Right renal pelvis (tissue), 4 donors: ENCODE measurements at places on chromosomes 5 and 9.

- no peak for DNase-seq
These were observed 19.9 kb downstream of the NOTCH1 start for GRCh38 chr9:136525841-136526499.

DNA sequence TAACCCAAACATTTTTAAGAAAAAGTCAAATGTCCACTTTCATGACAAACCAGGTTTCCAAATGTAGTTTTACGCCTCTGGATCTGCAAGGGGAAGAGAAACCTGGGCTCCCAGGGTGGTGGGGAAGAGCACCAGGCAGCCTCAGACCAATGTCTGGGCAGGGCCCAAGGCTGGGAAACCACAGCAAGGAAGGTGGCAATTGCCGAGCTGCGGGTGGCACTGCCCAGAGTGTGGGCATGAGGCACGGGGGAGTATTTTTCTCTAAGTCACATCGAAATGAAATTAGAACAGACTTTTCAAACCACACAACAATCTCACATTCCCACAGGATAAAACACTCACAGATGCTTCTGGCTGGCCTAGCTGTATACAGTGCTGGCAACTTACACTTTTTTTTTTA is 32.6 kb upstream of the RASGEF1C start:
- DNase-seq: no peak

- no peak for DNase-seq
These were observed 2.8 kb upstream of the STOML2 start for GRCh38 chr9:35105571-35106342.

DNA sequence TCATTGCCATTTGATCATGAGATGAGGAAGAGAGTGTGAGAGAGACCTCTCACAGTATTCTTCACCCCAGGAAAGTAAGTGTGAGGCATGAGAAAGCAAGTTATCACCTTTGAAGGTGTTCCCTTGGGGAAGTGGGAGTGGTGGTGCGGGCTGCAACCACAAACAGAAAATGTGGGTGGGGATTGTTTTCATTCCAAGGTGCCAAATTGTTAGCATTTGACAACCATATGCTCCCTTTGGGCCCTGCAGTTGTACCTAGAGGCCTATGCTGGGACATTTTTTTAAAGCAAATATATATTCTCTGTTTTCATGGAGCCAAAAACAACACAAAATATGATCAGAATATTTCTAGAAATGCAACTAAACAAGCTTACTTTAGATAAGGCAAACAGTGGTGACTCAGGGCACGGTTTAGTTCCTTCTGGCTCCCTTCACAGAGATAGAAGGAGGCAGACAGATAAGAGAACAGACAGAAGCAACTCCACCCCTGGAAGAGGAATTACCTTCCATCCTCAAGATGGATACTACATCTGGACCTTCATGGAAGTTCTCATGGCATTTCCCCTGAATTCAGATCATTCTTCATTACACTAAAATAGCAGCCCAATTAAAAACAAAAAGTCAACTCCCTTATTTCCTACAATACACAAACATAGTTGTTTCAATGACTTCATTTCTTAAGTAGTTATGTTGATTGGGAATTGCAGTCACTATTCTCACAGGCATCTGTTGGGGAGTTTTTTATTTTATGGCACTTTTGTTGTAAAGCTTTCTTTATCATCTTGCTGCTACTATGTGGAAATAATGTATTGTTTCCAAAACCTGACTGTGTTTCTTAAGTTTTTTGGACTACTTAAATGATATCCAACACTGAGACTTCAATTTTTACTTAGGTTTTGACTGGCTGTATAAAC is 416.6 kb downstream of the PLK2 start:
- DNase-seq: no peak

GRCh38 chr9:98637381-98637780 is 71.4 kb downstream of the GABBR2 start:
- no peak for DNase-seq

DNA sequence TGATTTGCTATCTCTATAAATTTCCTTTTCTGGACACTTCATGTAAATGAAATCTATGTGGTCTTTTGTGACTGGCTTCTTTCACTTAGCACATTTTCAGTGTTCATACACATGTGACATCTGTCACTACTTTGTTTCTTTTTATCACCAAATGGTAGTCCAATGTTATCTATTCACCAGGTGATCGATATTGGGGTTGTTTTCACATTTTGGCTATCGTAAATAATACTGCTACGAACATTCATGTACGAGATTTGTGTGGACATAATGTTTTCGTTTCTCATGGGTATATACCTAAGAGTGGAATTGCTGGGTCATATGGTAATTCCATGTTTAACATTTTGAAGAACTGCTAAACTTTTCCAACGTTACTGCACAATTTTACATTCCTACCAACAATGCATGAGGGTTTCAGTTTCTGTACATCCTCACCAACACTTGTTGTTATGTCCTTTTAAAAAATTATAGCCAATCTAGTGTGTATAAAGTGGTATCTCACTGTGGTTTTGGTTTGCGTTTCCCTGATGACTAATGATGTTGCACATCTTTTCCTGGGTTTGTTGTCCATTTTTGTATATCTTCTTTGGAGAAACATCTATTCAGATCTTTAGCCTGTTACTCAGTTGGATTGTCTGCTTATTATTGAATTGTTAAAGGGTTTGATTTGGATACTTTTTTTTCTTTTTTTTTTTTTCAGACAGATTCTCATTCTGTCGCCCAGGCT is 263.0 kb downstream of the PDZD2 start:
- no peak for DNase-seq

- no peak for DNase-seq
These were observed 117.4 kb downstream of the NPR3 start for GRCh38 chr5:32828492-32828891.

DNA sequence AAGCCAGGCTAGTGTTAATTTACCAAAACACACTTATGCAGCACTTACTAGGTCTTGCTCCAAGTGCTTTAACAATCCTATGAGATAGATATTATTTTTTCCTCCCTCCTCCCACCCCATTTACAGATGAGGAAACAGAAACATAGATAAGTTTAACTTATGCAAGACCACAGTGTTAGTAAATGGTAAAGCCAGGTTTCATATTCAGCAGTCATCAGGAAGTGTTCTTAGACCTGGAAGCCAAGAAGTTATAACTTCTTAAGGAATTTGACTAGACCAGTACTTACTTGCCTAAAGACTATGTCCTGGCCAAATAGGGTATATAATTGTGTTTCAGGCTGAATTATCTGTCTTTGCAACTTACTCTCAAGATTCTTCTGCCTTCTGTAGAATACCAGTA is 15.9 kb downstream of the ABHD17B start:
- no peak for DNase-seq

DNA sequence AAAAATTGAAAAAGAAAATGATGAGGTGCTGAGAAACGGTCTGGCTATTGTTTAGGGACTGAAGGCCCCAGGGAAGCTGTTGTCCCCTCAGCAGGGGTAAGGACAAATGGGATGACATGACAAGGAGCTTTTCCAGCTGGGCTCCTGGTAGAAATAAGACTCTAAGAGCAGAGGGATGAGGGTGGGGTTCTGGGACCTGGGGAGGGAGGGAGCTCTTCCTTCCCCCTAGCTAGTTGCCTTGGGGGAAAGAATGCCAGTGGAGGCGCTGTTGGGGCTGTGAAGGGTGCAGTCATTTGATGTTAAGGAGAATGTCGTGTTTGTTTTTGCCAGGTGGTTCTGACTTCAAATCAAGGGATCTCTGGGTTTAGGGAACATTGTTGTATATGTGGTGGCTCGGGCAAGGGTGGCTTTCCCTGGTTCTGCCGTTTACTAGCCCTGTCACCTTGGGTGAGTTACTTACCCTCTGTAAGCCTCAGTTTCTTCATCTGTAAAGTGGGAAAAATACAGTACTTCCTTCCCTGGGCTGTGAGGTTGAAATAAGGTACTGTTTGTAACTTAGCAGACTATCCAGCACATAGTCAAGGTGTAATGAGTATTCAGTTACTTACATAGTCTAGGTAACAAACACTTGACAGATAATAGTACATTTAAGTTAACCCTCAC is 47.8 kb downstream of the WWC1 start:
- DNase-seq: no peak

DNA sequence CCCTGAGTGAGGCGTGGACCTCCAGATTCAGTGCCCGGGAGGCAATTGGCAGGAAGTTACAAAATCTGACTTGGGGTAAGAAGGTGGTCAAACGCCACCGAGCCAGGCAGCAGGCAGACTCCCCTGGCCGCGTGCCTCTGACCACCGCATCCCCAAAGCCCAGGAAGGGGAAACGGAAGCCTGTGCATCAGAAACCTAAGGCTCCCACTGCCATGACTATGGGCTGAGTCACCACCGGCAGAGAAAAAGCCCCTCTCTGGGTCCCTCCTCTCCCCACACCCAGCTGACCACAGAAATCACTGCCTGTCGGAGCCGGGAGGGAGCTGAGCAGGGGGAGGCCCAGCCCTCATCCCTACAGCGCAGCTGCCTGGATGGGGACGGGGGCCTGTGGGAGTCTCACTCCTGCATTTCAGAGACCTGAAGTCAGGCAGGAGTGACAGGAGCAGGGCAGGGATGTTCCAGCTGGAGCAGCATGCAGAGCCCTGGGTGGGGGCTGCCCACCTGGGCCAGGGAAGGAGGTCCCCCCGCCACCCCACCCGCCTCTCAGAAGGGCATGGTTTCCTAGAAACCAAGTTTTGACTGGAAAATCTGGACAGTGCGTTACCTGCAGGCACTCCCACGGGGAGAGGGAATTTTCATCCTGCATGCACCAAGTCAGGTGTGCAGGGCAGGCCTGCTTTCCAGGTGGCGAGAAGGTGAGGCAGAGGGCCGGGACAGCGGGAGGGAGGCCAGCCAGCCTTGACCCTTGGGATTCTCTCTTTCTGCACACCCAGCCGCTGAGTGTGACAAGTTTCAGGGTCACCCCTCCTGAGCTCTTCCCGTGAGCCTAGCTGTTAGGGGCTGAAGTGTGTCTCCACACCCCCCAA is 68.2 kb downstream of the LRSAM1 start:
- DNase-seq: no peak

- DNase-seq: peak; percentile 27
These were observed 112.7 kb downstream of the OSTF1 start for GRCh38 chr9:75200892-75201470.

- DNase-seq: no peak
These were observed 36.1 kb downstream of the KLF4 start for GRCh38 chr9:107453479-107453878.

GRCh38 chr5:18662231-18662630 is 1028.0 kb downstream of the TAF11L14 start:
- DNase-seq: no peak

DNA sequence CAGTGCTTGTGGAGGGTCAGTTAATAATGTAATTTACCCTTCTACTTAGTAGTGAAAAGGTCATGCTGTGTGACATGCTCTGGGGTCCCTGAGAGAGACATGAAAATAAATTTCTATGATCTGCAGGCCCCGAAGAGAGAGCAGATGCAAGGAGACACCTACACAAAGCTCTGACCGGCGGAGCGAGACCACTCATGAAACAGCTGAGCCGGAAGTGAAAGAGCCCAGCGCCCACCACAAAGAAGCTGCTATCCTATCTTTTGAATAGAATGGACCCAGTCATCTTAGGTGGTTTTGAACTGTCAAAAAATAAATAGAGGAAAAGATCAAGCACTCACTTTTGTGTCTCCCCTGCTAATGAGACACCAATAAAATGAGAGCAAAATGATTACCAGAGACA is 190.0 kb downstream of the MED10 start:
- DNase-seq: no peak

GRCh38 chr5:153530357-153531143 is 40.1 kb downstream of the GRIA1 start:
- no peak for DNase-seq

DNA sequence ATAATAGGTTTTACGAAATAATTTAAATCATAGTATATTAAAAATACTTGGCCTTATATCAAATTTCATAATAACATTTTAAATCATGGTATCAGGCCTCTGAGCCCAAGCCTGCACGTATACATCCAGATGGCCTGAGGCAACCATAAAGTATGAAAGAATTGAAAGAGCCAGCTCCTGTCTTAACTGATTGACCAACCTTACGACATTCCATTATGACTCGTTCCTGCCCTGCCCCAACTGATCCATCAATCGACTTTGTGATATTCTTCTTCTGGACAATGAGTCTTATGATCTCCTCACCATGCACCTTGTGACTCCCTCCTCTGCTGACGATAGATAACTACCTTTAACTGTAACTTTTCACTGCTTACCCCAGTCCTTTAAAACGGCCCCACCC is 545.0 kb downstream of the MTRR start:
- no peak for DNase-seq

DNA sequence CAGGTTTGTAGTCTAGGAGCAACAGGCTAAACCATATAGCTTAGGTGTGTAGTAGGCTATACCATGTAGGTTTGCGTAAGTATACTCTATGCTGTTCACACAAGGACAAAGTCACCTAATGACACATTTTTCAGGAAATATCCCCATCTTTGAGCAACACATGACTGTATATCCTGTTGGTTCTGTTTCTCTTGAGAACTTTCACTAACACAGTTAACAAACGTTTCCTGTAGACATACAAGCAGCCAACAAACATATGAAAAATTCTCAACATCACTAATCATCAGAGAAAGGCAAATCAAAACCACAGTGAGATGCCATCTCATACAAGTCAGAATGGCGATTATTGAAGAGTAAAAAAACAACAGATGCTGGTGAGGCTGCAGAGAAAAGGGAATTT is 68.2 kb downstream of the NR2F1-AS1 start:
- no peak for DNase-seq

GRCh38 chr9:101130054-101130453 is 101.5 kb downstream of the PLPPR1 start:
- DNase-seq: no peak

- DNase-seq: no peak
These were observed 21.1 kb upstream of the ZNF131 start for GRCh38 chr5:43099640-43100039.

GRCh38 chr9:126504977-126505455 is 108.7 kb upstream of the LMX1B start:
- DNase-seq: no peak

- no peak for DNase-seq
These were observed 170.1 kb upstream of the PITX1 start for GRCh38 chr5:135204151-135204600.

DNA sequence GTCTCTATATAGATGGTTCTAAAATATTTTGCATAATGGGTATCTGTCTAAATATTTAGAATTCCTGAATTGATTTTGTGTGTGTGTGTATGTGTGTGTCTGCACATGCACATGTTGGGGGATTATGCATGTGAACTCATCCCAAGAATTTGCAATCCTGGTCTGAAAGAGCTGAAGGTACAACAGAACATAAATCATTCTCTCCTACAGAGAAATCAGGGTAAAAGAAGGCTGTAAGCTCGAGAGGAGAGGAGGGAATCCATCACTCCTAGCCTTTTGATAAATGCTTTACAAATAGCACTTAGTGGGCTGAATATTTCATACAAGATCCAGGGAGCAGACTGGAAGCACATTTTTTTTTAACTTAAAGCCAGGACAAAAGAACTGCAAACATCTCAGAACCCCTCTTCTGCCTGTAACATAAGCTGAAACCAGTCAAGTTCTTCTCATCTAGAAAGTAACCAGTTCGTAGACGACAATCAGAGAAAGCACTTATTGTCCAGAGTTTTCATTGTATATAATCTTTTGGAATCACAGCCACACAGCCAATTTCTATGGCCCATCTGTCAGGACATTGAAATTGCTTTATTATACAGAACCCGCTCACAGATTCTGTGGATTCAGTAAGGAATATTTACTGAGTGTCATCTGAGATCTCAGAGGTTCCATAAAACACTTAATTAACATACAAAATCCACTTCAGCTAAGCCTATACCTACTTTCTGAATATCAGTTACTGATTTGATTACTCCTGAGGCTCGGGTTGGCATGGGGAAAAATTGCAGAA is 541.4 kb upstream of the ZNF462 start:
- DNase-seq: no peak

- no peak for DNase-seq
These were observed 18.5 kb upstream of the GNE start for GRCh38 chr9:36276781-36277181.
